ENCODE measurements at places on chromosomes 5 and 9.

DNA sequence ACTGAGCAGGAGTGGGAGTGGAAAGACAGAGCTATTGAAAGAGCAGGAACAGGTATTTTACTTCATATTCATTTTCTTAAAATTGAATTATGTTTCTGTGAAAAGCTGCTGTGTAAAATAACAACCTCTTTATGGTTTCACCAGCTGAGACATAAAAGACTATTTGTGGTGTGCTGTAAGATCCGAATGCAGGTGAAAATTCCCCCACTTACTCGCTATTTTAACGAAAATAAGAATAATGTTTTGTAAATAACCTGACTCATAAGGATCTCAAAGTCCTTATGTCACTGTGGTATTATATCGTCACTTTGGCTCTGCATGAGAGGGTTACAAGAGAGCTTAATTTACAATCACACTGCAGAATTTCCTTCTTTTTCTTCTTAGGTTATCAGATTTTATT is 65.3 kb upstream of the NFIB start:
- no peak for DNase-seq

- DNase-seq, result peak; percentile 87
These were observed 82.1 kb downstream of the CCDC192 start for GRCh38 chr5:127785098-127785927.

GRCh38 chr5:88729084-88729828 is 153.7 kb downstream of the MEF2C start:
- DNase-seq, result peak; percentile 77

GRCh38 chr9:32581512-32582143 is 8.7 kb upstream of the NDUFB6 start:
- peak; percentile 71 for DNase-seq

DNA sequence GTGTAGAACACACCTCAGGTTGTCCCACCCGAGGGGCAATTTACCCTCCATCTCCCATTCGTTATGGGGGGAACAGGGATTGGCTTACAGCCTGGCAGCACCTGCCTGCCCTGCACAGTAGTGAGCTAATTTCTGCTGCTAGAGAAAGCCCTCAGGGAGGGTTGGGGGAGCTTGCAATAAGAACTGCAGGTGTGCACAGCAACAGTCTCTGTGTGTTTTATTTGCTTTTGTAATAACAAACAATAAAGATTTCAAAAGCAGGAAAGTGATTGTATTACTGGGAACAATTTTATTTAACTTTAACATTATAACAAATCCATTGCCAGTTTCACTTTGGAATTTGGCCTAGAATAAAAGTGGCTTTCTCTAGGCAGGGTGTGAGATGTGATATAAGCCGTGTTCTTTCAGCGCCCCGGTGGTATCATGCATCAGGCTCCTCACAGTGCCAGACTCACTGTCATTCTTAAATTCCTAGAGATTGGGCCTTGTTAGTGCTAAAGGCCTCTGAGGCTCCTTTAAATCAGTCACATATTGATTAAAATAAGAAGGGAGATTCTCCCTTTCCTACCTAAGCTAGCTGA is 81.1 kb downstream of the RMI1 start:
- no peak for DNase-seq

- no peak for DNase-seq
These were observed 36.9 kb upstream of the ACO1 start for GRCh38 chr9:32347571-32347970.

DNA sequence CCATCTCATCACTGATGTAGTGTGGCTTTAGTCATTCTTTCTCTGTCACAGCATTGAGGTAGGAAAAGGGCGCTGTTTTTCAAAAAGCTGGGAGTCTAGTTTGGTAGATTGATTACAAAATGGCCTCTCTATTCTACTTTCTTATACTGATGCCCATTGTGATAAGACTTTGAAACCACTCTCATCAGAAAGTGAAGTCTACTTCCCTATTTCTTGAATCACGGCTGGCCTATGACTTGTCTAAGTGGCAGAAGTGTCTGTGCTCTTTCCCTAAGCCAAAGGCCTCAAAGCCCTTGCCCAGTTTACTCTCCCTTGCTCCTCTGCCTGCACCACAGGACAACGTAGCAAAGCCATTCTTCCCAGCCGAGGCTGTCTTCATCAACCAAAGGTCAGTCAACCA is 83.0 kb upstream of the IL33 start:
- no peak for DNase-seq

DNA sequence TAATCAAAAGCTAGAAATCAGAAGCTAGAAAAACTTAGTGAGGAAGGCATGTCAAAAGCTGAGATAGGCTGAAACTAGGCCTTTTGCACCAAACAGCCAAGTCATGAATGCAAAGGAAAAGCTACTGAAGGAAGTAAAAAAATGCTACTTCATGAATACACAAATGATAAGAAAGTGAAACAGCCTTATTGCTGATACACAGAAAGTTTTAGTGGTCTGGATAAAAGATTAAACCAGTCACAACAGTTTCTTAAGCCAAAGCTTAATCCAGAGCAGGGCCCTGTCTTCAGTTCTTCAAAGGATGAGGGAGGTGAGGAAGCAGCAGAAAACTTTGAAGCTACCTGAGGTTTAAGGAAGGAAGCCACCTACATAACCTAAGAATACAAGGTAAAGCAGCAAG is 102.5 kb upstream of the SH3GL2 start:
- no peak for DNase-seq

DNA sequence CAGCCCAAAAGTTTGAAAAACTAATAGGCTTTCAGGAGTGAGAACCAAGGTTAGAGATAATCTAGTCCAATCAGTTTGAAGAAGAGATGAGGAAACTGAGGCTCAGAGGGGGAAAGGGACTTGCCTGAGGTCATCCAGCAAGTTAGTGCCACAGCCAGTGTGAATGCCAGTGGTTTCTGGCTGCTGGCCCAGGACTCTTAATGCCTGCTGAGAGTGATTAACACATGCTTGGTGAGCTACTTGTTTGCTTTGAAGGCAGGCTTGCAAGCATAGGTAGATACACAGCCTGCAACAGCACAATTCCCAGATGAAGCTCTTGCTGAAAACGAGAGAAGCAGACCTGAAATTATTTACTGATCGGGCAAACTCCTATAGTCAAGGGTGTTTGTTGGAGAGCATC is 591.6 kb upstream of the SGCD start:
- no peak for DNase-seq

- no peak for DNase-seq
These were observed 219.8 kb upstream of the MAP3K1 start for GRCh38 chr5:56595566-56595965.

DNA sequence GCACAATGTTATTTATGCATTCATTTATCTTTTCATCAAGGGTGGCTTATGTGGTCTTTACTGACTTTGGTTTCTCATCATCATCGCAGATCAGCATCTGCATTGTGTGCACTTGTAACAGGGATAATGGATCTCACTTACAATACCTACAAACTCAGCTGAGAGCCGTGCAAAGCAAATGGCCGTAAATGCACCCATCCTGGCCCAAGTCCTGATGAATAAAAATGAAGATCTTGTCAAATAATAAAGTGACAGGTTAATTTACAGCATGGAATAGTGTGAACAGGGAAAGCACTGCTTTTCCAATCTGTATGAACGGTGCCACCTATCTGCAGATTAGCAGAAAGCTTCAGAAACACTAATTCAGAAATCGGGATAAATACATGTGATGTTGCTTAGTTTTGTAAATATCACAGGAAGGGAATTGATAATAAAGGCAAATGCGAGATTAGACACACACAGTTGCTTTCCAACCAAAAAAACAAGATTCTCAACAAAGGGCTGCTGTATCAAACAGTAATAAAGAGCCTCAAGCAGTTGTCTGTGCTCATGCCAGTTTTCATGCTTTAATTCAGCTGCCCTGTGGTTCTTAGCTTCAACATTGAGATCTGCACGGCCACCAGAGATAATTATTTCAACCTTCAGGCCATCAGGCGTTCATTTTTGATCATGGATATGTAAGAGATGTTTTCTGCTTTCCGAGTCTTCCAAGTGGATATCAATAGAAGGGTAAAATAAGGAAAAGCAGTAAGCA is 153.4 kb upstream of the POU5F2 start:
- DNase-seq, result peak; percentile 28
